ENCODE measurements at places on chromosomes 2 and 18.
A peak's percentile ranks its signal among the peaks of the same experiment; 100 is the strongest.

GRCh38 chr2:22894761-22895160, 490.2 kb upstream of the KLHL29 start:
- peaks cover 3% of the 10 kb centered on the region for H3K4me1 ChIP-seq
- H3K27me3 ChIP-seq, result no peaks in the 10 kb centered on the region
- DNase-seq, result peak; percentile 40

- no peaks in the 10 kb centered on the region for H3K27me3 ChIP-seq
- H3K27ac ChIP-seq, result no peak overlapping the region
- no peak for DNase-seq
- H3K4me1 ChIP-seq, result no peaks in the 10 kb centered on the region
- no peaks in the 10 kb centered on the region for H3K36me3 ChIP-seq
These were observed 608.3 kb downstream of the GALR1 start for GRCh38 chr18:77857678-77858655.

GRCh38 chr2:44686561-44686960, 254.9 kb upstream of the SIX3 start:
- no peak overlapping the region for H3K4me3 ChIP-seq
- DNase-seq, result no peak
- no peak overlapping the region for H3K27ac ChIP-seq
- H3K36me3 ChIP-seq, result no peaks in the 10 kb centered on the region

- no peak for DNase-seq
- no peaks in the 10 kb centered on the region for H3K27me3 ChIP-seq
- no peaks in the 10 kb centered on the region for H3K4me1 ChIP-seq
These were observed 12.5 kb downstream of the BOK start for GRCh38 chr2:241570961-241571581.

GRCh38 chr18:3340015-3340681, 78.2 kb downstream of the MYL12B start:
- no peak for DNase-seq
- H3K27ac ChIP-seq, result no peak overlapping the region
- no peaks in the 10 kb centered on the region for H3K36me3 ChIP-seq

GRCh38 chr2:24816404-24816803, 23.2 kb downstream of the CENPO start:
- no peak for DNase-seq
- peaks cover 12% of the 10 kb centered on the region for H3K36me3 ChIP-seq
- no peaks in the 10 kb centered on the region for H3K4me1 ChIP-seq
- no peak overlapping the region for H3K27ac ChIP-seq

DNA sequence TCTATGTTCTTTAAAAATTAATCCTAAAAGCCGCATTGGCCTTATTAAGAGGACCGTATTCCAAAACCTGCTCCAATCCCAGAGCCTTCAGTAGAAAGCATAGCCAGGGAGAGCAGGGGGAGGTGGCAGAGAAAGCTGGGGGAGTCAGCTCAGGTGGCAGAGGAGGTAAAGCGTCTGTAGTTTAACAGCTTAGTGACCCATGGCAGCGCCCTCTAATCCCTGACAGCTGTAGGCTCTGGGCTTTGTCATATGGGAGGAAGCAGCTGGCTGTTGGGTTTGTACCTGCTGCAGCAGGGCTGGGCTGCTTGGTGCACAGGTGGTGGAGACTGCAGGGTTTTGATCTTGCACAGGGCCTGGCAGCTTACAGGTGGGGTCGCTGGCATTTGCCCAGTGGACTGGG, 50.6 kb downstream of the THNSL2 start:
- no peaks in the 10 kb centered on the region for H3K36me3 ChIP-seq
- no peak overlapping the region for H3K27ac ChIP-seq
- H3K4me1 ChIP-seq, result no peaks in the 10 kb centered on the region
- DNase-seq, result no peak
- H3K4me3 ChIP-seq, result no peak overlapping the region

DNA sequence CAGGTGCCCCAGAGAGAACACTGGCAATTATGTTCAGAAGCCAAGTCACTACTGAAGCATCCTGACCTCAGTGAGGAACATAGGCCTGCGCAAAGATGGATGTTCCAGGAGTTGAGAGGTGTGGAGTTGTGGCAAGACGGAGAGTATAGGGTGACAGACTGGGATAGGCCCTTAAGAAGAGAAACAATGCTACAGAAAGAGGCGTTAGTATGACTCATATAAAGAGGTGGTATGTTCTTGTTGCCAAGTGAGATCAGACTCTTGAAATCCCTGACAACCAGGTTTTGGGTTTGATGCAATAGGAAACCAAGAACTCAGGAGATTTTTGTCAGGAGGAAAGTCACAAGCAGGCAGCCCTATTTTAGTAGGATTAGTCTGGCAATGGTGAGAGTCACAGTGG, 185.6 kb downstream of the RIT2 start:
- H3K4me1 ChIP-seq, result no peaks in the 10 kb centered on the region
- no peaks in the 10 kb centered on the region for H3K27me3 ChIP-seq
- H3K36me3 ChIP-seq, result no peaks in the 10 kb centered on the region
- DNase-seq, result no peak

DNA sequence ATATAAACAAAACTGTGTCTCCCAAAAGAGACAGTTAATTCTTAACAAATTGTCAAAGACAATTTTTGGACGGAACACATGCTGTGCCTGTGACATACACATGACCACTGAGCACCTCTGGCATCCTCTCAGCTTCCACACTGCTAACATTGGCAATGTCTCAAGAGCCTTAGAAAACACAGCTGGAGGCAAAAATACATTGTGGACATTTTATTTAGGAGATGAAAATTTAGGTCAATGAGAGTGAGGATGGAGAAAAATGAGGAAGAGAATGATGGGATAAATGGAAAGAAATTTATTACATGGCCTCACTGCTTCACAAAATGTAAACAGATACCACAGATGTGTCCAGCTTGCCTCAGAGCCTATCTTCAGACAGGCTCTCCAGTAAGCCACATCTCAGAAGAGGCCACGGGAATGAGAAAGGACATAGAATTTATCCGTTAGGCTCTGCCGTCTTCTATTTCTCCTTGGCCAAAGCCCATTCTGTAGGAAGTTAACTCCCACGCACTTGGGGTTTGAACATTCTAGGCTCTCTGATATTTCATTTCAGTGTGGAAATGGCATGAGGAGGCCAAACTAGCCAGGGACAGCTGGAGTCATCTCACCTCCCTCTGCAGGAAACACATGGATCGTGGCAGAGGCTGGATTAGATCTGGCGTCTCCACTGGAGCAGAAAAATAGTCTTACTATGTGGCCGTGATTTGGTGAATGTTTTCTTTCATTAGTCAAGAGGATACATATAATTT, 519.4 kb upstream of the DSEL start:
- H3K27me3 ChIP-seq, result no peaks in the 10 kb centered on the region
- H3K27ac ChIP-seq, result no peak overlapping the region
- H3K4me3 ChIP-seq, result no peak overlapping the region
- no peaks in the 10 kb centered on the region for H3K4me1 ChIP-seq

DNA sequence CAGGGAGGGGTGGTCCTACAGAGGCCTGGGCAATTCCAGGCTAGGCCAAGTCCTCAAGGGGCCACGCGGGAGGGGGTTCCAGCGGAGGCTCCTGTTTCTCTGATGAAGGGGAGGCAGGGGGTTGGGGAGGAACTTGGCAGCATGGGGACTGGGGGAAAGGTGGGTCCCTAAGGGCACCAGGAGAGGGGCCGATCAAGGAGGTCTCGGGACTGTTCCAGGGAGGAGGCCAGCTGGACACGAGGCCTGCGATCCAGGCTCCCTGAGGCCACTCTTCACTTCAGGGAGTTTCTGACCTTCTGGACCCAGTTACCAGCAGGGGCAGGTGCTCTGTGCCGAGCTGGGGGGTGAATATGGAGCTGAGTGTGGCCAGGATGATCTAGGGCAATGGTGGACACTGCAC, 71.5 kb downstream of the ASB1 start:
- H3K27me3 ChIP-seq, result no peaks in the 10 kb centered on the region
- peaks cover 2% of the 10 kb centered on the region for H3K4me1 ChIP-seq
- DNase-seq, result peak; percentile 23
- H3K27ac ChIP-seq, result no peak overlapping the region
- no peaks in the 10 kb centered on the region for H3K36me3 ChIP-seq

- DNase-seq, result no peak
- H3K36me3 ChIP-seq, result no peaks in the 10 kb centered on the region
- H3K4me1 ChIP-seq, result peaks cover 2% of the 10 kb centered on the region
- no peak overlapping the region for H3K4me3 ChIP-seq
- H3K27ac ChIP-seq, result no peak overlapping the region
- no peaks in the 10 kb centered on the region for H3K27me3 ChIP-seq
These were observed 38.3 kb upstream of the ITGB6 start for GRCh38 chr2:160238392-160238791.
